ENCODE measurements at places on chromosomes 7 and 10.

DNA sequence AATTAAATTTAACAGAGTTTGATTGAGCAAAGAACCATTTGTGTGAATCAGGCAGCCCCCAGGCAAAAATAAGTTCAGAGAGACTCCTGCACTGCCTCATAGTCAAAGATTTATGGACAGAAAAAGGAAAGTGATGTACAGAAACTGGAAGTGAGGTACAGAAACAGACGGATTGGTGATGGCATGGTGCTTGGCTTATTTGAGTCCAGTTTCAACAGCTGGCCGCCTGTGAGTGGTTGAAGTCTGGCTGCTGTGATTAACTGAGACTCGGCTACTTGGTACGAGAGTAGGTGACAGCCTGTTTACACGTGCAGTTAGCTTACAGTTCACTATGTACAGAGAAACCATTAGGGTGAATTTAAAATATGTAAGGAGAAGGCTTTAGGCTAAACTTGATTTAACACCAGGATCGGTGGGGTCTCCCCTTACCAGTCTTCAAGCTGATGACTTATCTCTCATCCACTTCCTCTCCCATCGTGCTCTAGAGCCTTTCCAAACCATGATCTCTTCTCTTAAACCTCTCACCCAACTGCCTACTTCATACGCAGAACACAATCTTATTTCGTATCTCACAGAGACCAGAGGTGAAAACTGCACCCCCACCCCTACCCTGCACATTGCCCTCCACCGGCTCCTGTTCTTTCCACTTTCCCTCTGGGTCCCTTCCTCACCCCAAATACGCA, 5.0 kb upstream of the MSMB start:
- DNase-seq = no peak

DNA sequence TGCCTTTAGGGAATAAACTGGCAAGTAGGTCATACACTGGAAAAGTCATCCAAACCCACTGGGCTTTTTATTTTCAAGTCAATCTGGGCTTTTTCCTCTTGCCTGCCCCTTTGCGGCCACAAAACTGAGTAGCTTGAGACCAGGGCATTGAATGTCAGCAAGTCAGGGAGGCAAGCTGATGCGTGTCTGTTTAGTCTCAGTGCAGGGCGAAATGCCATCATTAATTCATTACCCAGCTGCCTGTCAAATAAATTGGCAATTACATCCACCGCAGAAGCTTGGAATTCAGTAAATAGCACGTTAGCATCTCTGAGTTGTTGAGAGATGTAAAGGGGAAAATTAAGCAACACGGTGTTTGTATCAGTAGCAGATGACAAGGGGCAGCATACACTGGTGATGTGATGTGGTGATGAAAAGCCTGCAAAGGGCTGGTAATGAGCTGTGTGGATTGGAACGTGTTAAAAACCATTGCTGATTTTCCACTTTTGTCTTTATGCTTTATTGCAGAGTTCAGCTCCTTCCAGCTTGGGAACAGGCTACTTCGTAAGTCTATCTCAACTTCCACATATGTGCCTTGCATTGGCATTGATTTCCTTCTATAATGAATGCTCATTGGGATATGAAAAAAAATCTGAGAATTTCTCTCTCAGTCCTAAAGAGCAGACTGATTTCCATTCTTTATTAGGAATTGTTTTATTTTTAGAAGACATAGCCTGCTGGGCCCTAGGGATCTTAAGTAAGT, 535.9 kb downstream of the AUTS2 start:
- DNase-seq = no peak

DNA sequence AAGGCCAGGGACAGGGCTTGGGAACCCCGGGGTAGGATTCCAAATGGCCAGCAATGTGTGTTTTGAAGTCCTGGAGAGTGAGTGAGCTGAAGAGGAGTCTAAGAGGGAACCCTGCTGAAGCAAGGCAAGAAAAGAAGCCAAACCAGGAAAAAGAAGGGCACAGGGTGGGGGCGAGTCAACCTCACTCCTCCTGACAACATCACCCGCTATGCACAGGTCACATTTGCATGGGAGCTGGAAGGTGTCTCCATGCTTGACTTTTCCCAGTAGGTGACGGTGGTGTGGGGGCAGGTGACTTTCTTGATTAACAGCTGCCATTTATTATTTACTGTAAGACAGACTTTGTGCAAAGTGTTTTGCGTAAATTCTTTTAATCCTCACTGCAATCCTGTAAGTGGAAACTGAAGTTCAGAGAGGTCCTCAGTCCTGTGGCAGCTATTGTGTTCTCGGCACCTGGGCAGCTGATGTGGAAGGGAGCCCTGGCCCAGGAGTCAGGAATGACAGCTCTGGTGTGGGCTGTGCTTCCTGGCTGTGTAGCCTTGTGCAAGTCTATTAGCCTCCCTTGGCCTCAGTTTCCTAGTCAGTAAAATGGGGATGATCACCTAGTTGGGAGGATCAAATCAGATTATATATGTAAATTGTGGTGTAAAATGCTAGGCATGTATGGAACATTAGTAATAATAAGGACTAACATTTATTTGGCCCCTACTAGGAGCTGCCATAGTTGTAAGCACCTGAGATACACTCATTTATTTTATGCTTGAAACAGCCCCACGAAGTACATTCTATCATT, 90.9 kb downstream of the SH3PXD2A start:
- DNase-seq = no peak

DNA sequence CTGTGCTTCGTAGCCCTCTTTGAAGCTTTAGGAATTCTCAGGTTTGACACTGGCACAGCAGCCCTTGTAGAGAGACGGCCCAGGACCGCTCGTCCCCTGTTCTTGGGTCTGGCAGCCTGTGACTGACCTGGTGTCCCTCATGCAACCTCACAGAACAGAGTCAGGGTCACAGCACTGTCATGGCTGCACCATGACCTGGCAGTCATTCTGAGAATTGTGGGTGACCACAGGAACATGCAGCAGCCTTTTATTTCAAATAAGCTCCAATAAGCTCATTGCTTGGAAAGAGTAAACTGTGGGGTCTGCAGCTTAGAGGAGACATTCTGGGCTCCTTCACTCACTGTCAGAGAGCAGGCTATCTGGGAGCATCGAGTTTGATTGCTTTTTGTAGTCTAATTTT, 42.5 kb downstream of the MYO1G start:
- no peak for DNase-seq

GRCh38 chr10:78511324-78512204, 477.9 kb downstream of the RPS24 start:
- no peak for DNase-seq

GRCh38 chr10:571688-572451, 117.6 kb downstream of the DIP2C start:
- DNase-seq = no peak

- DNase-seq = no peak
These were observed 23.7 kb upstream of the TNKS2 start for GRCh38 chr10:91774571-91774970.

DNA sequence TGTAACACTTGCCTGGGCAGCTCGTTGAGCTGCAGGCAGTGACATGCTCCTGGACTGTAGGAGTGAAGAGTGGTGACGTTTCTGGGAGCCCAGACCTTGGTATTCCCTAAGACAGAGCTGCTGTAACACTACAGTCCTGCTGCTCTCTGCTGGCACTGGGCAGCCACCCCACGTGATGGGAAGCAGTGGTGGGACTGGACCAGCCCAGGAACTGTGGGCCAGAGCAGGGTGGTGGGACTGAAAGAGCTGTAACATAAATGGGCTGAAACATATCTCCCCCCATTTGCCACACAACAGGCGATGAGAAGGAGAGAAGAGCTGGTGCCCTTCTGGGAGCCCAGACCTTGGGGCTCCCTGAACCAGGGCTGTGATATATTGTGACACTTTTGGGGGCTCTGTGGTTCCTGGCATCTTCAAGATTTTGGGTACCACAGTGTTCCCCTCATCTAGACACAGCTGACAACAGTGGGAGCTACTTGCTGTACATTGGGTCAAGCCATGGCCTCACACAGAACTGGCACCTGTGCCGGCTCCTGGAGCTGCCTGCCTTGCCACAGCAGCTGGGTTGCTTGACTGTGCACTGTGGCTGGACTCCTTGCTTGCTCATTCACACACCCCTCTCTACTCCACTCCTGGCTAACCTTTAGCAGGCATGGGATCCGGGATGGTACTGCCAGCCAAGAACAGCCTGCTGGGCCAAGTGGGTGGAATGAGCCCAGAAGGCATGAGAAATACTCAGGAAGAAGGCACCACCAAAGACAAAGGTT, 161.3 kb upstream of the PCDH15 start:
- DNase-seq = no peak

DNA sequence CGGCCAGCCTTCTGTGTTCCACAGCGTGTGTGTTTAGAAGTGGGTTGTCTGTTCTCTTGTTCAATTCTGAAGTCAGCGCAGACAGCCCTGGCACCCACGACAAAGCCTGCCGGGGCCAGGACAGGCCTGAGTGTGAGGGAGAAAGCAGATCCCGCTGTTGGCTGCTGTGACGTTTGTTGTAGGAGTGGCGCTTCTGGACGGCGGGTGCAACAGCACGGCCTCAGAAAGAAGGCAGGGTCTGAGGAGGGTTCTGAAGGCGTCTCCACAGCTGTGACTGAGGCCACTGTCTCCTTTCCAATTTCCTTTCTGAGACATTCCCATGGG, 76.2 kb downstream of the VIPR2 start:
- DNase-seq = no peak

GRCh38 chr10:119872860-119873681, 428 bp upstream of the MCMBP start:
- no peak for DNase-seq

DNA sequence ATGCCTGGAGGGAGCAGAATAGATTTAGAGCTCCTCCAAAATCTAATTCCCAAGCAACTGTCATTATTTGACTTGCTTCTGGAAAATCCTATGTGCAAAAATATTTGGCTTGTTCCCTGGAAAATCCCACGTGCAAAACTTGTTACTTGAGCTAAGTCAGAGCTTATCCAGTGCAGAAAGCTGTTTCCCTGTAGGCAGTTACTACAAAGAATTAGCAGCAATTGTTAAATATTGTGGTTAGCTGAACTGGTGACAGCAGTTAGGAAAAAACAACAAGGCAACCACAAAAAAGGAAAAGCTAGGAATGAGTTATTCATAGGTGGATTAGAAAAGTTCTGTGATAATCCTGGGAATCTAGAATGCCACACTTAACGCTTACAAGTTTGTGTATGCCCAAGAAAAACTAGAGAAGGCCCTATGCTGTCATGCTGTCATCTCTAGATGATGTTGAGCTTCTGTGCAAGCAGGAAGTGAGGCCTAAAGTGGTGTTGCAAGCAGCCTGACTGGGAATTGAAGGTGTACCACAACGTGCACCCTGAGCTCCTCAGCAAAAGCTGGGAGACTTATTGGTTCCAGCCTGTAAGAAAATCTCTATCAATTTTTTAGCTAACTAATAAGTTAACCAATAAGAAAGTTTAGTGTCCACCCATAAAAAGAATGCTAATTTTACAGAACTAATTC, 738.6 kb upstream of the LRRTM3 start:
- DNase-seq = no peak

DNA sequence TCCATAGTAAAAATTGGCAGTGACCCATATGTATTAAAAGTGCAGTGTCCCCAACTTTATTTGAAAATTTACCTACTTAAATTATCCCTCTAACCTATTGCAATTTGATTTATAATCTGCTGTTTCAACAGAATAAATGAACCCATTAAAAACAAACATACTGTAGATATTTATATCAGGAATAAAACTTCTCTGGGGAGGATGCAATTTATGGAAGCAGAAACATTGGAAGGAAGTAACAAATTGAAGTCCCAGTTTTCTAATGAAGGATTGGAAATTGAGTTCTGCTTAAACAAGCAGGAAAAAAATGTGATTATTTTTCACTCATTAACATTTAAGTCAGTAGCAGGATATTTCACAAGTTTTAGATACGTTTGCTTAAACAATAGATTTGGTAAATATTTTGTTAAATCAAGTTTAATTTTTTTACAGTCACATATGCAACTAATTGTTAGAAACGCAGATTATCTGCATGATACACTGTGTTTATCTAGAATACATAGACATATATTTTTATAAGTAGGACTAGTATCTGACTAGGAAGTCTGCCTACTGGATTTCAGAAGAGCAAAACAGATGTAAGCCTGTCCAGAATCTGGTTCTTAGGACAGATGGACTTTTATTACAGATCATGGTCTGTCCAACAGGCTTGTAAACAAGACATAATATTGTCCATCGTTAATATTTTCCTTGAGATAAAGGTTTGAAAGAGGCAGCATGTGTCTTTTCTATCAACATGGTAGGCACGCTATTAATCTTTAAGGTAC, 5.3 kb downstream of the AGMO start:
- DNase-seq = no peak

GRCh38 chr10:105964009-105964408, 1200.5 kb downstream of the SORCS1 start:
- DNase-seq = no peak

GRCh38 chr7:57204411-57204811, 72.2 kb upstream of the ZNF479 start:
- DNase-seq = no peak

- DNase-seq = no peak
These were observed 211.8 kb downstream of the FRMD4A start for GRCh38 chr10:14118953-14119352.

GRCh38 chr7:93310346-93310745, 78.2 kb downstream of the VPS50 start:
- no peak for DNase-seq

DNA sequence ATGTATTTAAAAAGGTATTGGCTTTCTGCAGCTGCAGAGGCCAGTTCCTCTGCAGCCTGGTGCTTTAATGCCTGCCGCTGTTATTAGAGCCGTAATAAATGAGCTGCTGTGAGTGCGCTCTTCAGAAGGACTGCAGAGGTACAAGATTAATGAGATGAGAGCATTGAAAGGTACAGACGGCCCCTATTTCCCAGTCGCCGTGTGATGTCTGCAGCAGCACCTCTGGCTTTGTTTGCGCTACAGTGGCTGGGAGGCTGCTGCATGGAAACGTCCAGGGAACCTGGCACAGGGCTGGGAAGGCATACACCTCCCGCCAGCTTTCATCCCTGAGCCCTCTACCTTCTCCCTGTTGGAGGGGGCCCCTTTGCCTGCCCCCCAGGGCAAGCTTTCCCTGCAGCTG, 383.8 kb upstream of the ZMIZ1 start:
- DNase-seq = no peak

DNA sequence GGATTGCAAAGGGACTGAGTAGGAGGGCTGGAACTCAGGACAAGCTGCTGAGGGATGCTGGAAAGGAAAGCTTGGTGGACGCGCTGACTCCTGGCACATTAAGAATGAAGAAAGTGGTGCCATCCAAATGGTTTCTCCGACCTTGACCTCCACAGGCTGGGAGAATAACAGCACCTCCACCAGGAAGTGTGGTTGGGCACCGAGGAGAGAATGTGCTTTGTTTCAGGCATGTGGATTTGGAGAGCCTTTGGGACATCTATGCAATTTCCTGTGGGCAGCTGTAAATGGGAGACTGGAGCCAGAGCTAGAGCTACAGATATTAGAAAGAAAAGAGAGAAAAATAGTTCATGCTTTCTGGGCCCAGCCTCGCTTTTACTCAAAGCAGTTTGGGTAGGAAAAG, 29.8 kb upstream of the HABP2 start:
- no peak for DNase-seq

- DNase-seq = no peak
These were observed at the start of gene CLEC2L for GRCh38 chr7:139523199-139523941. TSS of gene CLEC2L (plus strand) at chr7:139523685. CDS start at chr7:139523928, 243 bp downstream.

DNA sequence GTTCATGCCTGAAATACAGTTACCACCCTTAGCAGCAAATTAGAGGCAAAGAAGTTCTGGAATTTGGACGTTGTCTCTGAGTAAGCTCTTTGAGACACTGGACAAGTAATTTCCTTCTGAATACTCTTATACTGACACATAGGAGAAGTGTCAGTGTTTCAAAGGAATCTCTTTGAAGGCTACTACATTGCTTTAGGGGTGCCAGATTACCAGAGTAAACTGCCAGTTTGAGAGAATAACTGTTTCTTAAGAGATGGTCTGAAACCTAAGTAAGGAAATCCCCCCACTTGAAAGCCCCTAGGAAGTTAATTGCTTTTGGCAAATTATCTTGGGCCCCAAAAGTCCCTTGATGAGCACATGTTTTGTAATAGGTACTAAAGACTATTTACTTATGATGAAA, 3.4 kb downstream of the FAS start:
- DNase-seq = no peak

Measured in HS-5 (cell line).